ENCODE measurements at places on chromosomes 13 and 19.

GRCh38 chr13:107642831-107643230 lies 572.5 kb downstream of the LIG4 start:
- no peak for DNase-seq

- no peak for DNase-seq
Observed at GRCh38 chr13:104004572-104004971, 938.4 kb upstream of the SLC10A2 start.

DNA sequence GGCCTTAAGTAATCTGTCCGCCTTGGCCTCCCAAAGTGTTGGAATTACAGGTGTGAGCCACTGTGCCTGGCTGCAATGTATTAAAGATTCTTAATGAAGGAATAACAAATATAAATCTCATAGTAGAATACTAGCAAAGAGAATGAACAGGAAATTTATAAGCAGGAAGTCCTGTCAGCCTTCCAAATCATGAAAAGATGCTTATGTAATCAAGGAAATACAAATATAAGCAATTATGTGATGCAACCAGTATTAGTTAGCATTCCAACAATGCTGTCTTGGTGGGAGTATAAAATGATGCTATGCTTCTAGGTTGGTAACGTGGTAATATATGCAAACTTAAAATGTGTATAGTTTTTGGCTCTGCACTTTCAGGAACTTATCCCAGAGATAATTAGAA lies 133.8 kb downstream of the PDS5B start:
- no peak for DNase-seq

- no peak for DNase-seq
Observed at GRCh38 chr19:6999933-7000332, 21.3 kb downstream of the MBD3L2B start.

- no peak for DNase-seq
Observed at GRCh38 chr19:38667661-38668171, 20.3 kb downstream of the ACTN4 start.

DNA sequence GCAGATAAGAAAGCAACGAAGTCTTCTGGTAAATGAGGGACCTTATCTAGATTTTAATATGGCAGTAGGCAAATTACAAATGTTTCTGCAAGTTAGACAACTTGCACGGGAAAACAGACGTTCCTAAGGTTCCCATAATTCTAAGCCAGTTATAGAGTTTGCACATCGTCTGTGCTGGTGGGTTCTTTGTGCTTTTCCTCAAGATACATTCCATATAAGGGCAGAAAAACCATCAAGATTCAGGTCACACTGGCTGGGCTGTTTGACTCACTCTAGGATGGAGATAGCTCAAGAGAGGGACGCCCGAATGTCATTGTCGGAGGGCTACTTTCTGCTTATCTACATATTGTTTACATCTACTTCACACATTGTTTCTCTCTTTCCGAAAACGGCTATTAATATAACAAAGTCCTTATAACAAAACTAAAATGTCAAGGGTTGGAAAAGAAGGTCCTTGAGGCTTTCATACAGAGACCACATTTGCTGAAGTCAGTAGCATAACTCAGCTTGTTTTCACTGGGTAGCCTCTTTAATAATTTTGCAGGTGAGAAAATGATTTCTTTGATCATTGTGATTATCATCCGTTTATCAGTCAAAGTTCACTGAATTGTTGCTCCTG lies 44.4 kb downstream of the SOX1 start:
- no peak for DNase-seq

- DNase-seq, result no peak
Observed at GRCh38 chr13:94233401-94233800, 246.1 kb downstream of the DCT start.

DNA sequence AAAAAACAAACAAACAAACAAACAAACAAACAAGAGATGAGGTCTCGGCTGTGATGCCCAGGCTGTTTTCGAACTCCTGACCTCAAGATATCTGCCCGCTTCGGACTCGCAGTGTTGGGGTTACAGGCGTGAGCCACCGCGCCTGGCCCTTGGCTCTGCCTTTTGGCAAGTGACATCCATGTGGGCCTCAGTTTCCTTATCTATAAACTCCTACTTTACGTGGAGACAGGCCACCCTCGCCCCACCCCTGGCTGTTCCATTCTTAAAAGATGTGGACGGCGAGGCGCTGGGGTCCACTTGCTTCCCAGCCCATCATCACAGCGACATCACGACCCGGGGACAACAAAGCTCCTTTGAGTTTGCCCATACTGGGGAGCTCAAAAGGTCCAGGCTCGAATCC lies 1.7 kb downstream of the TSSK6 start:
- DNase-seq, result no peak

GRCh38 chr13:77333594-77333993 lies 6.7 kb upstream of the MYCBP2 start:
- no peak for DNase-seq

DNA sequence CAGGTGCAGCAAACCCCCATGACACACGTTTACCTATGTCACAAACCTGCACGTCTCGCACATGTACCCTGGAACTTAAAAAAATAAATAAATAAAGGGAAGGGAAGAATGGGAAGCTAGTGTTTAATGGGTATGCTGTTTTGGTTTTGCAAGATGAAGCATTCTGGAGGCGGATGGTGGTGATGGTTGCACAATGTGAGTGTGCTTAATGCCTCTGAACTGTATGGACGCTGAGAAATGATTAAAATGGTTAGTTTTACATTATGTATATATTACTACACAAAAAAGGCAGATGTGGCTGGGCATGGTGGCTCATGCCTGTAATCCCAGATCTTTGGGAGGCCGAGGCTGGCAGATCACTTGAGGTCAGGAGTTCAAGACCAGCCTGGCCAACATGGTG lies 17.8 kb downstream of the NFILZ start:
- DNase-seq, result no peak

DNA sequence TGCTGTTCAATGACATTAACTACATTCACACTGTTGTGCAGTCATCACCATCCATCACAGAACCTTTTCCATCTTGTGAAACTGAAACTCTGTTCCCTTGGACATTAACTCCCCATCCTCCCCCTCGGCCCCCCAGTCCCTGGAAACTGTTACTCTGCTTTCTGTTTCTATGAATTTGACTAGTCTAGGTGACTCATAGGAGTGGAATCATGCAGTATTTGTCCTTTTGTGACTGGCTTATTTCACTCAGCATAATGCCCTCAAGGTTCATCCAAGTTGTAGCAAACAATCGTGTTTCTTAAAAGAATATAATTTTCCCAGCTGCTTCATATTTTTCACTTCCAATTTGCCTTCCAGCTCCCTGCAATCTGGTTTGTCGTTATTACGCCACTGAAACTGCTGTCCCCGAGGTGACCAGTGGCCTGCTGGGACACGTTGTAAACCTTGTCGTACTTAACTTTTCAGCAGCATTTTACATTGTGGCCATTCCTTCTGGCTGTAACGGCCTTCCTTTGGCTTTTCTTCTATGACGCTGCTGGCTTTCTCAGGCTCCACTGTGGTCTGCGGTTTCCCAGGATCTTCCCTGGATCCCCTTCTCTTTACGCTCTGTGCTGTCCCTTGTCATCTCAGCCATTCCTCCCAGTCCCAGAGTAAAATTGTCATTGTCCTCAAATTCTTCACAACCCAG lies 74.0 kb downstream of the DHRS12 start:
- DNase-seq, result peak; percentile 28

DNA sequence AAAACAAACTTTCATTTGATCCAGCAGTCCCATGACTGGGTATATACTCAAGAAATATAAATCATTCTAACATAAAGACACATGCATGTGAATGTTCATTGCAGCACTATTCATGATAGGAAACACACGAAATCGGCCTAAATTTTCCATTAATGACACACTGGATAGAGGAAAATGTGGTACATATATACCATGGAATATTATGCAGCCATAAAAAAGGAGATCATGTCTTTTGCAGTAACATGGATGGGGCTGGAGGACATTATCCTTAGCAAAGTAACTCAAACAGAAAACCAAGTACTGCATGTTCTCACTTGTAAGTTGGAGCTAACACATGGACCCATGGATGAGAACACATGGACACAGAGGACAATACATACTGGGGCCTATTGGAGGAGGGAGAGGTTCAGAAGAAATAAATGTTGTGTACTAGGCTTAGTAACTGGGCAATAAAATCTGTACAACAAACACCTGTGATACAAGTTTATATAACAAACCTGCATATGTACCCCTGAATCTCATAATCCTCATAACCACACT lies 283.6 kb downstream of the LMO7 start:
- DNase-seq, result no peak

DNA sequence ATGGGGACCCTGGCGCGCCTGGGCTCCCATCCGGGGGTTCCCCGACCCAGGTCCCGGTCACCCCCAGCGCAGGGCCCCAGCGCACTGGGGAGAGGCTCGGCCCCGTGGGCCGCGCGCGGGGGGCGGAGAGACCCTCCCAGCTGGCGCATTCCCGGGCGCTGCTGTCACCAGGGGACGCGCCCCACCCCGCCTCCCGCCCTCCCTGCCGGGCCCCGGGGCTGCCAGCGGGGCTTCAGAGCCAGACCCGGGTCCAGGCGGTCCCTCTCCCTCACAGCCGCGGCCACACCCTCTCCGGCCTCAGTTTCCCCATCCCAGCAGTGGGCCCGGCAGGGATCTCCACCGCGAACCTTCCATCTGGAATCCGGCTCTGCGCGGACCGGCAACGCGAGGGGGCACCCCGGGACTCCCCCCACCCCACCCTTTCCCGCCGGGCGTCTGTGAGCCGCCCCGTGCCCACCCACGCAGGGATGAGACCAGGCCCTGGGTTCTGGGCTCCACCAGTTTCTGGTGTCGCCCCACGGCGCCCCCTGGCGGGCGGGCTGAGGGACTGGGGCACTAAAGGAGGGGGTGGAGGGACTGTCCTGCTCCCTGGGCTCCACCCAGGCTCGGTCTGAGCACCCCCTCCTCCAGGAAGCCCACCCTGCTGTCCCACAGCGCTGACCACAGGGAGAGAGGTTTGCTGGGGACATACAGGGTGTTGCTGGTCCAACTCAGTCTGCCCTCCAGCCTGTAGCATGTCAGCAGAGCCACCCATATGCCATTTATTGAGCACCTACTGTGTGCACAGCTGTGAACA lies 878 bp upstream of the ADAMTSL5 start:
- peak; percentile 64 for DNase-seq

DNA sequence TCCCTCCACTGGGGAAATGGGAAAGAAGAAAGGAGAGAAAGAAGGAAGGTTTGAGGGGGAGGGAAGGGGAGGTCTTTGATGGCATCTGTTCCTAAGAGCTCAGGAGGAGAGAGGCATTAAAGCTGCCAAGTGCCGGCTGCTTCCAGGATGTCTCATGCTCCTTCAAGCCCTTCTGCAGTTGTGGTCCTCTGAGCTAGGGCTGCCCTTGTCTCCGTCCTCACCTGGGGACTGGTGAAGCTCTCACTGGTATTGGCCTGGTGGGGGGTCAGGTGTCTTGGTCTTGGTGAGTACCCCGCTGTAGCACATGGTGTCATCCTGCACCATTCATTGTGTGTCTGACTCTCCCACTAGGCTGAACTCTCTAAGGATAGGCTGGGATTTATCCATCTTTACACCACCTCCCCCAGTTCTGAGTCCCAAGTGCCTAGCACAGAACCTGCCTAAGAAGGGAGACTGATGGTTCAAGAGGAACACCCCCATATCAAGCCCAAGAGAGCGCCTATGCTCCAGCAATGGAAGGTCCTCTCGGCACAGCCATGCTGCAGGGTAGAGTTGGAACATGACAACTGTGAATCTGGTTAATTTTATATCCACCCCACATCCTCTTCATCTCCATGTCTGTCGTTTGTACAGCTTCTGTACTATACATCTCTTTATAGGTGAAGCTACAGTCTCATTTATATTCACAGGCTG lies 83.7 kb downstream of the AKAP11 start:
- DNase-seq, result no peak

- no peak for DNase-seq
Observed at GRCh38 chr13:35309706-35310105, 166.8 kb downstream of the MAB21L1 start.

DNA sequence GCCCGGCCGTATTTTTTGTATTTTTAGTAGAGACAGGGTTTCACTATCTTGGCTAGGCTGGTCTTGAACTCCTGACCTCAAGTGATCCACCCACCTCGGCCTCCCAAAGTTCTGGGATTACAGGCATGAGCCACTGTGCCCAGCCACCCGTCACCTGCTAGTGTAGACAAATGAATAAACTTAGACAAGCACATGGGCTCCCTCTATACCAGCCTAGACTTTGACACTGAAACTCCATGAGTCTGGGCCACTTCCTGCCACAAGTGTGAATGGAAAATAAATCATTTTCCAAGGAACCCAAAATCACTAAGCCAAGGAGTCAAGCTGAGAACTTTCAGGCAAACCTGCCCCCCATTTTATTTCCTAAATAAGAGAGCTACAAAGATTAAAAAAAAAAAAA lies 27.0 kb upstream of the TPT1 start:
- no peak for DNase-seq

DNA sequence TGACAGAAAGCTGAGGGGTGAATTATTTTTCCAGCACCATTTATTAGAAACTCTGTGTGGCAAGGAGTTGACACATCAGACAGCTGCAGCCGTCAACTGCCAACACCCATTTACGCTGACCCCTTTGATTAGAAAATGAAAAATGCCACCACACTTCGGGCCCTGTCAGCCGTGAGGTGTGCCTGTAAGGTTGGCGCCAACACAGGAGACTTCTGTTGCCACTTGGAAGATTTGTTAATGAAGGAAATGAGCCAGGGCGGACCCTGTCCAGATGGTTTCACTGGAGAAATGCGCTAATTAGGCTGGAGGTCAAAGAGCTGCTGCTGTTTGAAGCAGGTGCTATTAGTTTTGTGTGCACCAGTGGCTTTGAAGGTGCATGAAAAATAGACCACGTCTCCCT lies 297.5 kb downstream of the MTUS2 start:
- no peak for DNase-seq

DNA sequence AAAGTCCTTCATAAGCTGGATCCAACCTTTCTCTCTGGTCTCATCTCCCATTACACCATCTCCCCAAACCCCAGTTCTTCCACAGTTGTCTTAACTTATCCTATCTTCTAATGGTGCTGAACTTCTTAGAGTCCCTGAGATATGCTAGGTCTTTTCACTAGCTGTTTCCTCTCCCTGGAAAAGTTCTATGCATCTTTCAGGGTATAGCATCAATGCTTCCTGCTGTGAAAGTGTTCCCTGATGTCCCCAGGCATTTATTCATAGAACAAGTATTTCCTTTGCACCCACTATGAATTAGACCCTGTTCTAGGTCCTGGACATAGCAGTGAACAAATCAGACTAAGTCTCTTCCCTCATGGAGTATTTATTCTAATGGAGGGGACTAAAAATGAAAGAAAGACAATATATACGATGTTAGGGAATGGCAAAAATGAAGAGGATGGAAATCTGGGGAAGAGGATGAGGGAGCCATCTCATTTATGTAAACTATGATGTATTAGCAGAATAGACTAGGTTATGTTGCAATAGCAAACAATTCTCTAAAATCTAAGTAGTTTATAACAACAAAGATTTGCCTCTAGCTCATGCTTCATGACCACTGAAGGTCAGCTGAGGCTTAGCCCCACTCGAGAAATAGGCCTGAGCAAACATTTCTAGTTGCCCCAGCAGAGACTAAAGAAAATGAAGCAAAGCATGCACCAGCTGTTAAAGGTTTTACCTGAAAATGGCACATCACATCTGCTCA lies 120.0 kb downstream of the CYSLTR2 start:
- DNase-seq, result no peak

- peak; percentile 90 for DNase-seq
Observed at GRCh38 chr19:38851622-38852230, 1.9 kb upstream of the HNRNPL start.

All from stimulated activated CD8-positive, alpha-beta memory T cell treated with anti-CD3 and anti-CD28 coated beads, Interleukin-15, amount 100 ng/mL, for 48 hours (primary cell).